ENCODE measurements at places on chromosomes 1 and 21. TPM values are rescaled to one million over a fixed set of nuclear protein-coding genes. Genes with fewer than 3 reads are reported as not detected.

DNA sequence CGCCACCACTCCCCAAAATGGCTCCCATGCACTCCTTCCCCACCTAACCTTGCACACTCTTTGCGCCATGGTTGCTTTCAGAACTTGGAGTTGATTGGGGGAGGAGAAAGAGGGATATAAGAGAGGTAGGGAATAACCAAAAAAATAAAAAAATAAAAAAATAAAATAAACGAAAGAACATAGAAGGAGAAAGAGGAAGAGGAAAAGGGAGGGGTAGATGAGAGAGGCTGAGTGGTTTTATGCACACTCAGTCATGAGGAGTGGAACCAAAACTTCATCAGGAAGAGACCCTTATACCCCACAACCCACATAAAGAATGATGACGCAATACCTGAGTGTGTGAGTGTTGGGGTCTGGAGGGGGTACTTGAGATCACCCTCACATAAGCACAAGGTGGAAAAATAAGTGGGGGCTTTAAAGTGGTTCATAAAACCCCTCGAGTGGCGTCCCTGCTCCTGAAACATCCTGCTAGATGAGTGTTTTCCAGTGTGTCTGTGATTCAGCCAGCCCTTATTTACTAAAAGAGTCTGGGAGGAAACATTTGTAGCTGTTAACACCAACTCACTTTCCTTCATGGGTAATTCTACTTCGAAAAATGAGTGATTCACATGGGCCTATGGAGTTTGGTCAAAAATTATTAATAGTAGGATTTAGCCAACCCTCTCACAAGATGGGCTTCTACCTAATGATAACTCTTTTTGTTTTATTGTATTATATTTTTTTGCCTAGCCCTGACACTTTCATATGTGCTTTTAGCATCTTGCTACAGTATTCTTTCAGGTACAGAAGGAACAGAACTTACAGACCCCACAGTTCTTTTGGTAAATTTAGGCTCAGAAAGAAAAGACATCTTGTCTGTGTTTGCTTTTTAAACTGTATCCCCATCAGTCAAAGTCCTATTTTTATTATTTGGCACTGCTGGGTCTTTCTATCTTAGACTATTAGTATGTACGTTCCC, 5.2 kb downstream of the SLAMF1 start:
- no peak for DNase-seq
- H3K27ac ChIP-seq, result no peak overlapping the region
- H3K4me1 ChIP-seq, result peaks cover 5% of the 10 kb centered on the region
- no peaks in the 10 kb centered on the region for H3K27me3 ChIP-seq
- H3K36me3 ChIP-seq, result no peaks in the 10 kb centered on the region
- H3K4me3 ChIP-seq, result no peak overlapping the region

GRCh38 chr1:157400766-157401165, 151.5 kb downstream of the FCRL5 start:
- no peak overlapping the region for H3K27ac ChIP-seq
- no peaks in the 10 kb centered on the region for H3K27me3 ChIP-seq
- H3K4me1 ChIP-seq, result no peaks in the 10 kb centered on the region
- H3K36me3 ChIP-seq, result no peaks in the 10 kb centered on the region
- no peak overlapping the region for H3K4me3 ChIP-seq

DNA sequence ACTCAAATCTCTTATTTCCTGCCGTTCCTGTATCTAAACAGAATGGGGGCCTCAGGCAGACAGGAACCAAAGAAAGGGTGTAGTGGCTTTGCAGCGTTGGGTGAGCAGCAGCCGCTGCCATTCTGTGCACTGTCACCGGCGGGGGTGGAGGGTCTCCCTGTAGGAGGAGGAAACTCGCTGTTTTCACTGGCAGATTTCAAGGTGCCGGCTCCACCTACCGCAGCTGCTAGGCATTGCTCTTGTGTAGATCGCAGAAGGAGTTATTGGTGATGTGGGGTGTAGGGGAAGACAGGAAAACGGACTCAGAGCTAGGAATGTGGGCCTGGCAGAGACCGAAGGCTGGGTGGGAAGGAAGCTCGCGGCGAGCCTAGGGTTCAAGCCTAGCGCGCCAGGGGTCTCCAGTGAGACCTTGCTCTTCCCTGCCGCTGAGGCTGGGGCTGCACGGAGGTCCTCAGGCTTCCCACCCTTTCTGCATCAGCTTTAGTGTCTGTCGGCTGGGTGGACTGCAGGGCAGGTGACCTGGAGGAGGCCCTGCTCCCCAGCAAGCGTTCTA, 20.8 kb downstream of the ATP5PO start:
- DNase-seq, result peak; percentile 80
- peaks cover 6% of the 10 kb centered on the region for H3K4me1 ChIP-seq
- H3K36me3 ChIP-seq, result no peaks in the 10 kb centered on the region
- no peaks in the 10 kb centered on the region for H3K27me3 ChIP-seq
- H3K4me3 ChIP-seq, result 0 out of 2 replicates have a peak overlapping the region, but pooled peaks have one; percentile 15
- no peak overlapping the region for H3K27ac ChIP-seq

DNA sequence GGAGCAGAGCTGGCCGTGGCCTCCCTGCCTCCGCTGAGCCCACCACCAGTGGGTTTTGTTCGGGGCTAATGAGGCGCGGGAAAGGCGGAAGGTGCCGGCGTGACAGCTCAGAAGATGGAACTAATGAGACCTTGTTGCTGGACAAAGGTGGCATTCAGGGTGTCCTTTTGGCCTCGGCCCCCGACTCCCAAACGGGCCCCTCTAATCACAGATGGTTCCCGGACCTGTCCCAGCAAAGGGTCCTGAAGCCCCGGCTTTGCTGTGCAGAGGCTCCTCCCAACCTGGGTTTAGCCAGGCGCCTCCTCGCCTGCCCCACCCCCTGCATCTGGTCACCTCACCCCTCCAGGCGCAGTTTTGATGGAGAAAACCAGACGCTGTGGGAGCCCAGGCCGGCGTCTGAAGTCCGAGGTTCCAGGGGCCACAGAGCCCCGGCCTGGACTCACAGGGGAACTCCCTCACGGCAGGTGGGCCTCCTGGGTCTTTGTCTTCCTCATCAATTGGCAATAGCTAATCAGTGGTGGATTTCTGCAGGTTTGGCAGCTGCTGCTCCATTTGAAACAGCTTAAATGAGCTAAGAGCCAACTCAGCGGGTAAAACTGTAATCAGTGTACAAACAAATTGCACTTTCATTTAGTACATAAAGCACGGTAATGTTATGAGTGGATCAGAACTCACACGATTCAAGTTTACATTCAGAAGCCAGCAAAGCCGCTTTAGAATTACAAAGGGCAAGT, 44.3 kb upstream of the ADARB1 start:
- H3K27ac ChIP-seq, result no peak overlapping the region
- no peaks in the 10 kb centered on the region for H3K36me3 ChIP-seq
- H3K4me3 ChIP-seq, result no peak overlapping the region
- no peaks in the 10 kb centered on the region for H3K27me3 ChIP-seq

- H3K4me1 ChIP-seq, result peaks cover 33% of the 10 kb centered on the region
- H3K27me3 ChIP-seq, result no peaks in the 10 kb centered on the region
- DNase-seq, result peak; percentile 71
- peak overlapping the region; percentile 93 for H3K4me3 ChIP-seq
- peak overlapping the region; percentile 41 for H3K27ac ChIP-seq
These were observed 601 bp downstream of the UBE2G2 start for GRCh38 chr21:44800971-44801467.

- DNase-seq, result peak; percentile 73
- H3K27me3 ChIP-seq, result no peaks in the 10 kb centered on the region
These were observed 9.1 kb downstream of the OLIG1 start for GRCh38 chr21:33078907-33079582.

- no peak overlapping the region for H3K27ac ChIP-seq
- H3K4me1 ChIP-seq, result no peaks in the 10 kb centered on the region
- no peak for DNase-seq
- no peaks in the 10 kb centered on the region for H3K36me3 ChIP-seq
These were observed 41.1 kb upstream of the ACTL8 start for GRCh38 chr1:17713993-17714392.

DNA sequence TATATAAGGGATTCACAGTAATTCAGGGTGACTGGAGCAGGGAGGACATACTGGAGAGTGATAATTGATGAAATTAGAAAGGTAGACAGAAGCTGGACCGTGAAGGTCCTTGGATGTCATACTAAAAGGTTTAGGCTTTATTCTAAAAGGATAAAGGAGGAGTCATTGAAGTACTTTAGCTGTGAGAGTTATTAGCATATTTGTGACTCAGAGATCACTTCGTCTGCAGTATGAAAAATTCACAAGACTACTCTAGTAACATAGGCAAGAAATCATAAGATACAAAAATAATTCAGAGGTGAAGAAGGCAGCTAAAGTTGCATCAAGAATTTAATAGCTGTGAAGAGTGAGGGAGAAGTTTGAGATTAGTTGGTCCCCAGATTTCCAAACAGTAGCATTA, 26.3 kb downstream of the KCNA3 start:
- H3K4me3 ChIP-seq, result no peak overlapping the region
- no peaks in the 10 kb centered on the region for H3K27me3 ChIP-seq
- H3K27ac ChIP-seq, result no peak overlapping the region
- no peak for DNase-seq
- no peaks in the 10 kb centered on the region for H3K4me1 ChIP-seq

- no peaks in the 10 kb centered on the region for H3K36me3 ChIP-seq
- no peaks in the 10 kb centered on the region for H3K27me3 ChIP-seq
- no peak overlapping the region for H3K4me3 ChIP-seq
- no peaks in the 10 kb centered on the region for H3K4me1 ChIP-seq
- H3K27ac ChIP-seq, result no peak overlapping the region
These were observed 6.7 kb downstream of the HSF2BP start for GRCh38 chr21:43652616-43653015.

GRCh38 chr1:51214615-51215131, 21.4 kb upstream of the RNF11 start:
- no peak overlapping the region for H3K27ac ChIP-seq
- no peak overlapping the region for H3K4me3 ChIP-seq
- no peak for DNase-seq
- H3K36me3 ChIP-seq, result no peaks in the 10 kb centered on the region

GRCh38 chr1:70945676-70946075, 101.9 kb downstream of the PTGER3 start:
- no peaks in the 10 kb centered on the region for H3K36me3 ChIP-seq
- H3K4me3 ChIP-seq, result no peak overlapping the region
- no peak for DNase-seq
- H3K27me3 ChIP-seq, result no peaks in the 10 kb centered on the region
- no peaks in the 10 kb centered on the region for H3K4me1 ChIP-seq

GRCh38 chr21:43271452-43272020, 102.7 kb downstream of the CRYAA start:
- no peaks in the 10 kb centered on the region for H3K36me3 ChIP-seq
- DNase-seq, result no peak
- no peak overlapping the region for H3K4me3 ChIP-seq
- H3K27me3 ChIP-seq, result no peaks in the 10 kb centered on the region
- H3K4me1 ChIP-seq, result peaks cover 32% of the 10 kb centered on the region

DNA sequence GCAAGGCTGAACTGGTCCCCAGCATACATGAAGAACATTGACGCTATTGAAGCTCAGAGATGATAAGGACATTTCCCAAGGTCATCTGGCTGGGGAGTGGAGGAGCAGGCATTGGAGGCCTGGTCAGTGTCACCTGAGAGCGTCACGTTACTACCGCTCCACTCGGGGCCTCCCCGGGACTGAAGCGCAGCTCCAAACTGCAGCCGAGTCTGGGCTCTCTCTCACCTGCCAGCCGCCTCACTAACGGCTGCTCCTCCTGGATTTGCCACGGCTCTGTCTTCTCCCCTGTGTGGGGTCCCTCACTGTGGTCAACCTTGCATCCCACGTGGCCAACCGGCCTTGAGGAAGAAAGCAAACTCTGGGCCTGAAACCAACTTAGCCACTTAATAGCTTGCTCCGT, 111.3 kb downstream of the ADSS2 start:
- no peak overlapping the region for H3K27ac ChIP-seq
- no peaks in the 10 kb centered on the region for H3K4me1 ChIP-seq
- no peaks in the 10 kb centered on the region for H3K27me3 ChIP-seq
- H3K36me3 ChIP-seq, result no peaks in the 10 kb centered on the region
- DNase-seq, result peak; percentile 19
- no peak overlapping the region for H3K4me3 ChIP-seq

- no peak for DNase-seq
- H3K27ac ChIP-seq, result no peak overlapping the region
These were observed 625 bp downstream of the KLHDC7A start for GRCh38 chr1:18481190-18481920.

DNA sequence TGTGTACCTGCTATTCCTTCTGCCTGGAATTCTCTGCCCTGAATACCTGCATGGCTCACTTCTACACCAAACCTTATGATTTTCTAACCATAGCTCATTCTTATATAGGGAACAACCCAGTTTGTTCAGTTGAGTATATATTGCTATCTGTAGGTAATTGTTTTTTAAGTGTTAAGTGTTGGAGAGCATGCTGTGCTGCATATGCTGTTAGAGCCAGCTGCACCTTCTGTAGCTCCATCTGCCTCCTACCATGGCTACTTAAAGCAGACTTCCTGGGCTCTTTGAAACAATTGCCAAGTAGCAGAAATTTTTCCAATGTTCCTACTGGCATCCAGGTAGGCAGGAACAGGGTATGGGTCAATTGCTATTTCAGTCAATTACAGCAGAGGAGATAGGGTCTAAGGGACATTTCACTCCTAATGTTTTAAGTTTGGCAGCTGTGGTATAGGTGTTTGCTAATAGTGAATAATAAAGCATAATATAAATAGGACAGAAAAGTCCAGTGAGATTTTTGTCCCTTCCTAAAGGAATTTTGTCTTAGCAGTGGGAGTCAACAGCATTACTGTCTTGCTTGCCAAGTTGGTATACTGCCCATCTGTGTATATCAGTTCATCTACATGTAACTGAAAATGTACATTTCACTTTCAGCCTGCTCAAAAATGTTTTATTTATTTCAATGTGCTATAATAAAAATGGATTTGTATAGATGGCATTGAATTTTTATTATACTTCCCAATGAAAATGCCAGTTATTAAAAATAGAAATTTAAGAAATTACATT, 34.0 kb upstream of the C1orf115 start:
- DNase-seq, result no peak
- H3K27ac ChIP-seq, result no peak overlapping the region
- no peaks in the 10 kb centered on the region for H3K27me3 ChIP-seq
- no peak overlapping the region for H3K4me3 ChIP-seq

- H3K4me1 ChIP-seq, result peaks cover 27% of the 10 kb centered on the region
- no peak overlapping the region for H3K27ac ChIP-seq
- DNase-seq, result no peak
- no peak overlapping the region for H3K4me3 ChIP-seq
- no peaks in the 10 kb centered on the region for H3K36me3 ChIP-seq
These were observed 11.9 kb upstream of the TMEM61 start for GRCh38 chr1:54968551-54968950.

- no peak overlapping the region for H3K27ac ChIP-seq
- H3K36me3 ChIP-seq, result no peaks in the 10 kb centered on the region
These were observed 5.5 kb downstream of the FBXO2 start for GRCh38 chr1:11648732-11649158.

LCE2C gene
- total RNA-seq, result not detected

PLEKHA6 gene
- total RNA-seq, result not detected

RAVER2 gene
- total RNA-seq, result not detected

AIM2 gene
- total RNA-seq, result 1.7 TPM

PNRC2 gene
- total RNA-seq, result 140 TPM

FMN2 gene
- not detected for total RNA-seq

ARHGEF10L gene
- not detected for total RNA-seq

TNFAIP8L2 gene
- total RNA-seq, result 30.7 TPM
